ENCODE measurements at places on chromosomes 3 and 15. TPM values are rescaled to one million over a fixed set of nuclear protein-coding genes. Genes with fewer than 3 reads are reported as not detected.

Gene HYPK
- 6.5 TPM for total RNA-seq

Gene NOX5
- 0.36 TPM for total RNA-seq

Gene LOXL1
- total RNA-seq = 264 TPM

Gene UROC1
- total RNA-seq = not detected

Gene DCUN1D1
- 38.4 TPM for total RNA-seq

Gene PLCB2
- under 0.01 TPM for total RNA-seq

Gene GOLGA8J
- 0.29 TPM for total RNA-seq

Gene PRR23E
- total RNA-seq = not detected

Gene SLC28A1
- not detected for total RNA-seq

Gene CX3CR1
- under 0.01 TPM for total RNA-seq

Gene DUOX2
- total RNA-seq = under 0.01 TPM

Gene GABRG3
- total RNA-seq = not detected

Gene KNG1
- not detected for total RNA-seq

Gene ZCWPW2
- total RNA-seq = 0.88 TPM

Gene TERC
- total RNA-seq = 144 TPM

DNA sequence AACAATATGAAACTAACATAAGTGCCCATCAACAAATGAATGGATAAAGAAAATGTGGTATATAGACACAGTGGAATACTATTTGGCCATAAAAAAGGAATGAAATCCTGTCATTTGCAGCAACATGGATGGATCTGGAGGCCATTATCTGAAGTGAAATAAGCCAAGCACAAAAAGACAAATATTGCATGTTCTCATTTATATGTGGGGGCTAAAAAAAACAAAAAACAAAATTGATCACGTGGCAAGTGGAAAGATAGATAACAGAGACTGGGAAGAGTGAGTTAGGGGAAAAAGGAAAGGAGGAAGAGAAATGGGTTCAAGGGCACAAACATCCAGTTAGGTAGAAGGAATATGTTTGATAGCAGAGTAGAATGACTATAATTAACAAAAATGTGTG lies 155.9 kb upstream of the BHLHE40 start:
- DNase-seq = no peak

GRCh38 chr3:184333190-184333589 lies 4.2 kb upstream of the FAM131A start:
- peak; percentile 10 for DNase-seq

- DNase-seq = no peak
These were observed 9.9 kb downstream of the CCR5 start for GRCh38 chr3:46380471-46381221.

DNA sequence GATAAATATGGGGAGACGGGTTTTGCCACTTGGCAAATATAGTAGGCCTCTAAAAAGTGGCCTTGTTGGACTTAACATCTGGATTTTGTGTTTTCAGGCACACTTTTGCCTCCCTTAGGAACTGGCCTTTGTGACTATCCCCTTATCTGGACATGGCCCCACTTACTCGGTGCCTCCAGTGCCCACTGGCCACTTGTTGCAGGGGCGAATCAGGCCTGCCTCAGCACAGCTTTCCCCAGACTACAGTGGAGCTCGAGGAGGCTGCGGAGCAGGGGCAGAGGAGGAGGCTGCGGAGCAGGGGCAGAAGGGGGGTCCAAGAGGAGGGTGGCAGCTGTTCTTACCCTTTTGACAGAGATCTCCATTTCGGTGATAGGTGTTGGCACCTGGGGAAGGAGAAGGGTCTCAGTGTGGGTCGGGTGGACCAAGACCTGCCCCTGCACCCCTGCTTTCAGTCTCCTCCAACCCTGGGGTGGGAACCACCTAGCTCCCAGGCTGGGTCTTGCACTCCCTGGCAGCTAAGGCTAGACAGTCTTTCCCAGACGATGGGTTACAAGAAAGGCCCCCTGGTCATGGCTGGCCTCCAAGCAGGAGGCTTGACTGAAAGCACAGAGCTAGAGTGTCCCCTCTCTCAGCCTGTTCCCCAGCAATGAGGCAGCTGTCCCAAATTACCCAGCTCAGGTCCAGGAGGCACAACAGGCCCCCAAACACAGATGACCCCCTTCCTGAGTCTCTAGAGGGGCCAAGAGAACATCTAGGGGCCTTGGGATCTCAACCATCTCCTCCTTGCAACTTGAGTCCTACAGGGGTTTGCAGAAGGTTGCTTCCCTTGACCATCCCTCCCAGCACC lies 6.1 kb downstream of the SEMA3G start:
- DNase-seq = peak; percentile 83

- DNase-seq = no peak
These were observed 567.5 kb upstream of the CCDC54 start for GRCh38 chr3:106809623-106810299.

- DNase-seq = peak; percentile 59
These were observed 99.6 kb downstream of the ABI3BP start for GRCh38 chr3:100893590-100893989.

DNA sequence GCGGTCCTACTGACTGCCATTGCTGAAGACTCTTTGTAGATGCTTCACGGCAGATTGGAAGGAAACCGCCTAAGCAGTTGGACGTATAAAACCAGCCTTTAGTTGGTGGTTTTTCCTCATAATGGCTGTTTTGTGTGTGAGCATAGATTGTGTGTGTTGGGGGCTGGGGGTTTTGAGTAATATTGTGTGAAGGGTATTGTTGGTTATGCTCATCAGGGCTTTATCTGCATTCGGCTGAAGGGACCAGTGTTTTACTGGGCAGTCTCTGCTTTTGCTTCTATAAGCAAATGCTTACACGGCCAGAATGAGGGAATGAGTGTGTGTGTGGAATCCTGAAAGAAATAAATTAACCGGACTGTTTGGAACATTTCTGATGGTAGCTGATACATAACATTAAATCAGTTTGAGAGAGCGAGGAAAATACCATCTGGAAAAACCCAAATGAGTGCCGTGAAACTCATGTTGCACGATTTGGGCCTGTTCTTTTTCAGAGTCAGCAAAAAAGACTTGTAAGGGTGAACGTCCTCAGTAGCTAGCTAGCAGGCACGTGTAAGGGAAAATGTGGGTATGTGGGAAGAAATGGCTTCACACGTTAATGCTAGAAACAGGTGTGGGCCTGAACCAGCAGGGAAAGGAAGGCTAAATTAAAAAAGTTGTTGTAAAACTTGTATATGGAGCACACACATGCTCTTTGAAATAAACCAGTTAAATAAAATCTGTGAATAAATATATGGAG lies 1.9 kb downstream of the MITF start:
- no peak for DNase-seq

GRCh38 chr3:71185733-71186455 lies 397.6 kb downstream of the FOXP1 start:
- DNase-seq = peak; percentile 73

- DNase-seq = no peak
These were observed 312.2 kb downstream of the CNTN3 start for GRCh38 chr3:74302281-74302680.

- DNase-seq = peak; percentile 83
These were observed 21.6 kb downstream of the RNU5B-1 start for GRCh38 chr15:65326117-65326526.

DNA sequence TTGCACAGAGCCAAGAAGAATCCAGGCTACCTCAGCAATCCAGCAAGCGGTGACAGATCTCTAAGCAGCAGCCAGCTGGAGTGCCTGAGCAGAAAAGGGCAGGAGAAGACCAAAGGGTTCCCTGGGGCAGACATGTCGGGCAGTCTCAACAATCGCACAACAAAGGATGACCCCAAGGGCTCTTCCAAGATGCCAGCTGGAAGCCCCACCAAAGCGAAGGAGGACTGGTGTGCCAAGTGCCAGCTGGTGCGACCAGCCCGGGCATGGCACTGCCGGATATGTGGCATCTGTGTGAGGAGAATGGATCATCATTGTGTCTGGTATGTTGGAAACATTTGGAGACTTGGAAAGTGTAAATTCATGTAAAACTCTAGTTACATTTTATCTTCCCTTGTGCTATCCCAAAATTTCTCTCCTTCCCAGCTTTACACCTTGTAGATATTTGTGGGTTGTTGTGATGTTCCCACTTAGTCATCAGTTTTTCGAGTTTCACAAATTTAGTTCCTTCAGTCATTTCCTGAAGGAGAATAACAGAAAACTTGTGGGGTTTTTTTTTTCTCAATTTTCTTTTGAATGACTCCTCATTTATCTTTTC lies 6.4 kb downstream of the ZDHHC23 start:
- DNase-seq = no peak

DNA sequence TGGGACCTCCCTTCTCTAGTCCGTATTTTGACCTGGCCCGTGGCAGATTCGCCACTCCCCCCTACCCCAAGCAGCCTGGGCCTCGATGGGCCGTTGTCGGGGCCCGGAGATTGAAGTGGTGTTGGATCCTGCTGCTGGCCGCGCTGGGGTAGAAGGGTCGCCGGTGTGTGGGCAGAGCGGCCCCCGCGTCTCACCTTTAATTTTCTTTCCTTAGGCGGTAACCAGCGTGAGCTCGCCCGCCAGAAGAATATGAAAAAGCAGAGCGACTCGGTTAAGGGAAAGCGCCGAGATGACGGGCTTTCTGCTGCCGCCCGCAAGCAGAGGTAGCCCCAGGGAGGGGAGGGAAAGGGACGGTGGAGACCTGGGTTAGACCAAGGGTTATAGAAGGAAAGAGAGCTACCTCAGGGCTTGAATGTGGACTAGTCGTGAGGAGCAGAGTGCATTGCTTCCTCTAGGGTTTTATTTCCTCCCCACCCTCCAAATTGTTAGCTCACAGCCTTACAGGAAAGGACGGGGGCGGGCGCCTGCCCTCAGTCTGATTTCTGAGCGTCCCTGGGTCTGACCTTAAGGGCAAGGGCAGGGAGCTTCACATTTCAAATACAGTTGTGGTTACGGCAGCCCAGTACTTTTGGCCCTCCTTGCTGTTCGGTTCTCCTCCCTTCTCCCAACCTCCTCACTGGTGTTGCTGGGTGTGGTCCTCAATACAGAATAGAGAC lies 799 bp downstream of the SERF2 start:
- DNase-seq = no peak

DNA sequence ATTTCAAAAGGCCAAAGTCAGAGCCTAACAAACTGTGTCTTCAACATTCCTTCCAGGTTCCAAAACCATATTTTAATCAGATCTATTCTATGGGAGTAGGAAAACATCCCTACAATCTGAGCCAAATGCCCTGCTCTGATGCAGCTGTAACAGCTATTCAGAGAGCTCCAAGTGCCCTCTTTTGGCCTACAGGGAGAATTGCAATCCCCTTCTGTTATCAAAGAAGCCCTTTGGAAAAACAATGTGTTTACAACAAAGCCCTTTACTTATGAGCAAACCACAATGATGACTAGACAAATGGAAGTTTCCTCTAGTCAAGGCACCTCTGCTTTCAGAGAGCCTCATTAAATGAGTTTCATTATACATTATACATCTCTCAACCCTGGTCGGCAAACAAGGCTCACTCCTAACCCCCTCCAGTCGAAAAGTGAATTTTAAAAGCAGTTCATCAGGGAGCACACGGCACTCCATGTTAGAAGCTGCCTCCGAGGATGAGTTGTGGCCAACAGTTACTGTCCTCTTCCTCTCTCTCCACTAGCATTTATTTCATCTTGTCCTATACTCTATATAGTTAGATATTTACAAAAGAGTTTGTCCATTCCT lies 42.6 kb upstream of the TMCO5A start:
- peak; percentile 68 for DNase-seq

- no peak for DNase-seq
These were observed 40.2 kb downstream of the SLMAP start for GRCh38 chr3:57796261-57796660.

DNA sequence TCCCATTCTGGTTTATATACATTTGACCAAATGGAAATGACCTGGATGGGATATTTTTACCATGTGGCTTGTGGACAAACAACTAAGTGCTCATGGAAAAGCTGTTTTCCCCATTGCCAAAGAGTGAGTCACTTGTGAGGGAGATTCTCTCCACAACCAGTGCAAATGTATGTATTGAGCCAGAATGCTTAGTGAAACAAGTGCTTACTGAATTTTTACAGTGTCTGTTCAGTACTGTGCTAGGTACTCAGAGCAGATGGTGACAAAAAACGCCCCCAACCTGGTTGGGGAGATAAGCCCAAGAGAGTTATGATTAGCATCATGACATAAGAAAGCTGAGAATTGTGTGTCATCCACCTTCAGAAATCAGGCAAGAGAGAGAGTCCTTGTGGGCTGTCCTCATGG lies 2.3 kb downstream of the CHP1 start:
- peak; percentile 88 for DNase-seq

GRCh38 chr3:194083637-194084224 lies 52.2 kb upstream of the HES1 start:
- DNase-seq = no peak

DNA sequence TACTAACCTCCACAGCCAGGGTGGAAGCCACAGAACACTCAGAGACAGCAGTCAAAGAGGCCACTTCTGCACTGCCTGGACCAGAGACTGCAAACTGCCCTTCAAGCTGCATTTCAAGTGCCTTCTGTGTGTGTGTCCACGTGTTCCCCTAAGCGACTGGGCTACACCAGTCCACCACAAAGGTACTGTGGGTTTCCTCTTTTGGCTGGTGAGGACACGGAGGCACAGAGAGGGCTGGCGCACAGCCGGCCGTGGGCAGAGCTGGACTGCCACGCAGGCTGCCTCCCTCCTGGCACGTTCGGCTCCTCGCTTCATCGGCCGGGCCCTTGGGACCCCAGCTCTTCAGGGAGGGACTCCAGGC lies 60.9 kb downstream of the MGLL start:
- DNase-seq = no peak

GRCh38 chr3:8187996-8188395 lies 313.6 kb upstream of the LMCD1 start:
- DNase-seq = no peak

All from osteoblast (primary cell).